ENCODE measurements at places on chromosomes 5 and 9. TPM values are rescaled to one million over a fixed set of nuclear protein-coding genes. Genes with fewer than 3 reads are reported as not detected.

IL9 gene
- total RNA-seq: not detected

PCDHB6 gene
- total RNA-seq: 1.5 TPM

DMRT3 gene
- not detected for total RNA-seq

- no peak for DNase-seq
- H3K36me3 ChIP-seq: no peaks in the 10 kb centered on the region
- H3K4me3 ChIP-seq: no peak overlapping the region
- no peak overlapping the region for H3K27ac ChIP-seq
Observed at GRCh38 chr9:108017671-108018070, 528.1 kb upstream of the KLF4 start.

DNA sequence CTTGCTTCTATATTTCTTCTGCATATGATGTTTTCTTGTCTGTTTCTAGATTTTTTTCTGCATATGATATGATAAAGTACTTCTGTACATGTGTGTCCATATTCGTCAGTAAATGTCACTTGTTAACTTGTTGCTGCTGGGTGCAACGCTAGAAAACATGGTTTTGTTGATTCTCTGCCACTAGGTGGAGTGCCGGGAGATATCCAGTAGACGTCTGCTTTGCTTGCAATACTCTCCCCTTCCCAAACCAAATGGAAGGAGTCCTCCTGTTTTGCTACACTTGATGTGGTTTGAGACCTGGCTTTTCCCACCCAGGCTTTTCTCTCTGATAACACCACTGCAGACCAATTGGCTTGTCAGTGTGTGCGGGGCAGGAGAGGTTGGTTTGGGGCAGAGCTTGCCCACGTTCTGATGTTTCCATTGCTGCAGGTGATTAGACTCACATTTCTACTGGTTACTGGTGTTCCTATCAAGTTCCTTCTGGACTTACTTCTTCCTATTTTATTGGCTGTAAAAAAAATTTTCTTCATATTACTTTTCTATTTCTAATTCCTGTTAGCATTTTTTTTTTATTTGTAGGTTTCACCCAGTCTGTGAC is 900.0 kb upstream of the CDH10 start:
- H3K36me3 ChIP-seq: no peaks in the 10 kb centered on the region
- no peak overlapping the region for H3K27ac ChIP-seq
- H3K4me1 ChIP-seq: no peaks in the 10 kb centered on the region
- no peak for DNase-seq

- DNase-seq: no peak
- no peaks in the 10 kb centered on the region for H3K36me3 ChIP-seq
- H3K27ac ChIP-seq: no peak overlapping the region
- H3K4me3 ChIP-seq: no peak overlapping the region
Observed at GRCh38 chr9:39108145-39108544, 179.8 kb downstream of the CNTNAP3 start.

- no peaks in the 10 kb centered on the region for H3K4me1 ChIP-seq
- DNase-seq: no peak
- no peaks in the 10 kb centered on the region for H3K36me3 ChIP-seq
Observed at GRCh38 chr5:157582731-157583620, 7.4 kb upstream of the ADAM19 start.

DNA sequence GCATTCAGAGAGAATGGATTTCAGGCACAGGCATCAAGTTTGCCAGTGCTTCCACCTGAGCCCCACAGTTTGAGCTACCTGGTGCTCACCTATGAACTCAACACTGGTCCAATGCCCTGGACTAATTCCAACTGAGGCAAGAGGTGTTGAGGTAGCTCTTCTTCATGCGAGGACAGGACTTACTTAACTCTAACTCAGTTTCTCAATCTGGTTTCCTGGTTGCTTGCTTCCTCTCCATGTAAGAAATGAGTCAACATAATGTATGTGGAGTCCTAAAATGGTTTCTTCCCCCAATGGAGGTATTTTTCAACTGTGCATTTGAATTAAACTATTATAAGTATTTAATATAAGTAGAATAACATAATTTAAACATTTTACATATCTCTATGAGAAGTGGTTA is 523.6 kb upstream of the DAB2 start:
- DNase-seq: no peak
- H3K4me1 ChIP-seq: no peaks in the 10 kb centered on the region
- H3K4me3 ChIP-seq: no peak overlapping the region
- no peaks in the 10 kb centered on the region for H3K36me3 ChIP-seq

DNA sequence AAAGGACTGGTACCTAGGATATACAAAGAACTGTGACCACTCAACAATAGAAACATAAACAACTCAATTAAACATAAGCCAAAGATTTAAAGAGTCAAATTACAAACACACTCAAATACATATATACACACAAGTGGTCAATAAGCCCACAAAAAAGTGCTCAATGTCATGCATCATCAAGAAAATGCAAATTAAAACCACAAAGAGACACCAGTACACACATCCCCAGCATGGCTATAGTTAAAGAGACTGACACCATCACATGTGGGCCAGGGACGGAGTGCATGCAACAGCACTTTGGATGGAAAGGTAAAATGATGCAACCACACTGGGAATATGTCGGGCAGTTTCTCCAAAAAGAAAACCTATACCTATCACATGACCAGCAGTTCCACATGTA is 89.7 kb downstream of the CAAP1 start:
- no peaks in the 10 kb centered on the region for H3K4me1 ChIP-seq
- H3K36me3 ChIP-seq: no peaks in the 10 kb centered on the region
- H3K27me3 ChIP-seq: no peaks in the 10 kb centered on the region
- H3K4me3 ChIP-seq: no peak overlapping the region

- H3K27ac ChIP-seq: no peak overlapping the region
- no peak overlapping the region for H3K4me3 ChIP-seq
- no peak for DNase-seq
- H3K27me3 ChIP-seq: no peaks in the 10 kb centered on the region
- H3K36me3 ChIP-seq: no peaks in the 10 kb centered on the region
- H3K4me1 ChIP-seq: no peaks in the 10 kb centered on the region
Observed at GRCh38 chr9:93463638-93464248, 10.4 kb upstream of the FAM120AOS start.

GRCh38 chr5:73444499-73445438 is 3.8 kb downstream of the FOXD1 start:
- H3K27ac ChIP-seq: no peak overlapping the region
- H3K36me3 ChIP-seq: peaks cover 8% of the 10 kb centered on the region
- no peaks in the 10 kb centered on the region for H3K27me3 ChIP-seq
- H3K4me1 ChIP-seq: peaks cover 6% of the 10 kb centered on the region
- no peak overlapping the region for H3K4me3 ChIP-seq

- no peak overlapping the region for H3K27ac ChIP-seq
- no peak overlapping the region for H3K4me3 ChIP-seq
- H3K27me3 ChIP-seq: no peaks in the 10 kb centered on the region
- no peak for DNase-seq
Observed at GRCh38 chr9:111803924-111804323, 9.2 kb upstream of the SHOC1 start.

Measured in ascending aorta (tissue), 2 donors.